H1 (cell line): ENCODE measurements at places on chromosomes 16 and 17.
A peak's percentile ranks its signal among the peaks of the same experiment; 100 is the strongest.

DNA sequence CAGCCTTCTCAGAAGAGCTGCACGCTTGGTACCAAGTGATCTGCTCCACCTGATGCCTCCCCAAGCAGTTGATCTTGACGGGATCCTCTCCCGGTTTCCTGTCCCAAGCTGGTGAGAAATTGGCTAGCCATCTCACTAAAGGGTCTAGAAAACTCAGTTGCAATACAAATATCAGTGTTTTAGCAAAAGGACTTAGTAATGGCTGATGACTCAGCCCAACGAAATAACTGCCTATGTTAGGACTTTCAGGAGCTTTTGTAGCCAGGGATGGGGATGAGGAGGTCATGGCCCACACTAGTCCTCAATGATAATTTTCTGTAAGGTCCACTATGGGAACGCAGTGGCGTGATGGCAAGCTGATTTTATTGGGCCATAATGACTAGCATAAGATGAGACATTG is 23.3 kb upstream of the ENGASE start:
- DNase-seq = no peak

DNA sequence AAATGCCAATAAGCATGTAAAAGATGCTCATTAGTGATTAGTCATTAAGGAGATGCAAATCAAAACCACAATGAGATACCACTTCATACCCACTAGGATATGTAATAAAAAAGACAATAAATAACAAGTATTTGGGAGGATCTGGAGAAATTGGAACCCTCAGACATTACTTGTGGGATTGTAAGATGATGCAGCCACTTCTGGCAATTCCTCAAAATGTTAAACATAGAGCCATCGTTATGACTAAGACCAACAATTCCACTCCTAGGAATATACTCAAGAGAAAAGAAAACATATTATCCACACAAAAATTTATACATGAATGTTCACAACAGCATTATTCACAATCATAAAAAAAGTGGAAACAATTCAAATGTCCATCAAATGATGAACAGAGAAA is 336.2 kb upstream of the PMFBP1 start:
- DNase-seq = no peak

DNA sequence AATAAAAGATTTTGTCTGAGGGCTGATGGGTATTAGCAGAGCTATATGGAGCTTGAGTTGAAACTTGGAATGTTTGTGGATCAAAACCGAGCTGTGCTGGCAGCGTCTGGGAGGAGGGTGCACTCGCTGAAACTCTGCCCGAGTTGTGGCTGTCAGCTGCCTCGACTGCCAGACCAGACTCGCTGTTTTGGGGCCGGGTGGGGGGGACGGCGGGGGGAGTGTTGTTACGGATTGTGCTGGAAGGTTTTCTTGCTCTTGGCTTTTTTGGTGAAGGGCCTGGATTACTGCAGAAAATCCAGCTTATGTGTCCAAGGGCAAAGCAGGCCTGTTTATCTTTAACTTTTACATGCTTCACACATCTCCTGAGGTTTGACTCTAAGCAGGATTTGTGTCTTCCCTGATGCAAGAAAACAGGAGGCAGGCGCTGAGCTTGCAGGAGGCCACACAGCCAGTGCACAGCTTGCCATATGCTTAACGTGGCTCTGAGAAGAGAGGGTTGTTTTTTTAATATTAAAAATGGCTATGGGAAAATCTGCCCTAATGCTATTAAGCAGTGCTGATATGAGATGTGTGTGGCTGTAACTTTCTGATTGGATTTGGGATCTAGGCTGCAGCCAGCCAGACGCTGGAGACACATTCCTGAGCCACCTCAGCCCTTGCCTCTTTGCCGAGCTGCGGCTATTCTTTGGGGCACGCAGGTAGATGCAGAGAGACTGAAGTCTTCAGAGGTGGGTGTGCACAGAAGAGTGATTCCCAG is 20.5 kb upstream of the RPTOR start:
- no peak for DNase-seq

- DNase-seq = peak; percentile 52
These were observed 706 bp downstream of the HLF start for GRCh38 chr17:55265311-55266021.

GRCh38 chr17:44865231-44865660 is 17.6 kb downstream of the HIGD1B start:
- peak; percentile 83 for DNase-seq

GRCh38 chr17:63854709-63855108 is 12.2 kb upstream of the SMARCD2 start:
- no peak for DNase-seq

- no peak for DNase-seq
These were observed 17.7 kb upstream of the HS3ST3A1 start for GRCh38 chr17:13619462-13619861.

DNA sequence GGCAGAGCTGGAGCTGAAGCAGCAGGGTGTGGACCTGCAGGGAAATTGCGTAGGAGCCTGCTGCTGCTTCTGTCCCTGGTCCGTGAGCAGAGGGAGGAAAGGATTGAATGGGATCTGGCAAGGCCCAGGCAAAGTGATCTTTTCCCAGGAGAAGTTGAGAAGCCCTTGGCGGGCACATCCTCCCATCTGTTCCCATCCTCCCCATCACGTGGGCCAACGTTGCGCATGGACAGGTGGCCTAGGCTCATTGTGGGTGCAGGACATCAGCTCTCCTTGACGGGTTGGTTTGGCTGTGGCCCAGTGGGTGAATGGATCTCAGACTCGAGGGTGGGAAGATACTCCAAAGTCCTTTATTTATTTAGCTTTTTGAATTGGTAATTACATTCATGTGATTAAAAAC is 29.4 kb upstream of the POLR3E start:
- no peak for DNase-seq

DNA sequence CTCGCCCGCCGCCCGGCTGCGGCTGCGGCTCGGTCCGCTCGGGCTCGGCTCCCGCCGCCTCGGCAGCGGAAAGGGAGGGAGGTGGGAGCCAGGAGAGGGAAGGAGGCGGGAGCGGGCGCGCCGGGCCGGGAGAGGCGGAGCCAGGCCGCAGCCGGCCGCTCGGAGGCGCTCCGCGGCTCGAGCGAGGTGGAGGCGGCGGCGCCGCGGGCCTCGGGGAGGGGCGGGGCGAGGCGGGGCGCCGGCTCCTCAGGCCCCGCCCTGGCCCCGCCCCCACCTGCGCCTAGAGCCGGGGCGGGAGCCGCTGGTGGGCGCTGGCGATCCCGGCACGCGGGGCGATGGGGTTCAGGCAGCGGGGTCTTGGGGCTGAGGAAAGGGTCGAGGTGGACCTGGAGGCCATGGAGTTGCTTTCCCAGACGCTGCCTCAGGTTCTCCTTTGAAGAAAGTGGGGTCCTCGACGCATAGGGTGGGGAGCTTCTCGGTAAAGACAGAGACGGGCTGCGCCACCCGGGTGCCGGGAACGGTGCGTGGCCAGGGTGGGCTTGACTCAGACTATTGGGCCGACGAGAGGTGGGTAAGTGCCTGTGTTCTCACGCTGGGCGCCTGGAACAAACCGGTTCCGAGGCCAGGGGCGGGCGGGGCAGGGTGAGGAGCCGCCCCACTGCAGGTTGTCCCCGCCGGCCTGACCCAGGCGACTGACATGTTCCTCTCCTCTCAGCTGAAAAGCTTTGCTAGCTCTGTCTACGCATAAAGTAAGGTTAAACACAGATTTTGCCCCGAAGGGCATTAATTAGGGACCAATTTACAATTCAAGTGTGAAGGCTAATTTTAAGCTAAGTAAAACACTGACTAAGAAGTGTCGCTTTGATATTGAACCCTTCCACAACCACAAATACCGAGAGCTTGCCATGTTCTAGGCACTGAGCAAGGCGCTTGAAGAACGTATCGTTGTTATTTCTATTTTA is at the start of gene CMTM4:
TSS of gene CMTM4 (minus strand) at position 75 of the 962 bp plus-strand sequence. CDS start 218 bp downstream, outside the sequence.
- no peak for DNase-seq

DNA sequence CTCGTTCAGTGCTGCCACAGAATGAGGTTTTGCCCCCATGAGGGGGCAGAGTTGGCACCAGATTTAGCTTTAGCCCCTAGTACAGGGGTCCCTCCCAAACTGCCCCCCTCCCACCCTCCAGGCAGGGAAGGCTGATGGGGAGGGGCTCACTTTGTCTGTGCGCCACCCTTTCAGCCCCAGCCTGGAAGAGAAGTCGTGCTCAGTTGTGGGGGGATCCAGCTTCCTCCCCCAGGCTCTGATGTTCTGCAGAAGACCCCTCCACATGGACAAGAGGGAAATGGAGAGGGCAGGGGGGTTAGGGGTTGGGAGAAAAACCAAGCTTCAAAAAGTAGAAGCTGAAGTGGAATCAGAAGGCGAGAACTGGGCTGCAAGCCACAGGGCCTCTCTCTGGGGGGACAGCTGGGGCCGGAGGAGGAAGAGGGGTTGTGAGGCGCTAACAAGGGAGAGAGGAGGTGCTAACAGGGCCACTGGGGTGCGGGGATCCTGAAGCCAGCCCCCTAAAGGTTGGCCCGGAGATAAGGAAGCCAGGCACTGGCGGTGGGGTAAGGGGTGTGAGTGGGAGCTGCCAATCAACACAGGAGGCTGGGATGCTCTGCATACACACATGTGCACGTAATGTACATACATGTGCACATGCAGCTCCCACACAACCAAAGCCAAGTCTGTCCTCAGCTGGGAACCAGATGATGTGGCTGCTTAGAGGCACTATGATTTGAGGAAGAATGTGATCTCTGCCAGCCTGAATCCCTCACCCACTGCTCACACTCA is 7.0 kb upstream of the TMEM92 start:
- DNase-seq = no peak

DNA sequence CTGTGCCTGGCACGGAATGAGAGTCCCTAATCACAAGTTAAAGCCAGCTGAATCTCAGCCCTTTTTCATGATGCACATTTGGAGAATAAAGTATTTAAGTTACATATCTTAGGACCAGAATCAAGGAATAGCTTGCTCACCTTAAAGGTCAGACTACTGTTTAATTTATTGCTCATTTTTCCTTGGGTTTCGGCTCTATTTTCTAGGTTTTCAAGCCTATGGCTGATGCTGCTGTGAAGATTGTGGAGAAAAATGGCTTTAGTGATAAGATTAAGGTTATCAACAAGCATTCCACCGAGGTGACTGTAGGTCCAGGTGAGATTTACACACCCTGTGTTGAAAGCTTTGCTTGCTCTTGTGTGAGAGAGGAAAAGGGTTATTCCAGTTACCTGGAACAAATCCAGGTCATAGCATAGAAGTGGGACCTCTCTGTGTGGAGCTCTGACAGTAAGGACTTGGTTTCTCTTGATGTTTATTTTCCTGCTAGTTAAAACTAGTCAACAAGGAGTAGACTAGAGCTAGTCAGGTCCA is 18.1 kb downstream of the PRMT7 start:
- DNase-seq = no peak

DNA sequence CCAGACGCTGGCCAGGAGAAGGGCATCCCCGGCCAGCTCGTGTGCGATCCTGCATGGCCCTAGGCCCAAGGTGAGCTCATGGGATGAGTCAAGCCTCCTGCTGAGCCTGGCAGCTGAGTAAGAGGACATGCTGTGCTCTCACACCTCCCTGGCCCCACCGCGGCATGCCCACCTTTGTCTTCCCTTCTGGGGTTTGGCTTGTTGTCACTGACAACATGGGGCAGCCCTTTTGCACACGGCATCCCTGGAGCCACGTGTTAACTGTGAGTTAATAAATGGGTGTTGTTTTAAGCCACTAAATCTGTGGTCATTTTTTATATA is 8.9 kb upstream of the TNS4 start:
- DNase-seq = no peak

- no peak for DNase-seq
These were observed 343.2 kb upstream of the MAF start for GRCh38 chr16:79943736-79944135.

DNA sequence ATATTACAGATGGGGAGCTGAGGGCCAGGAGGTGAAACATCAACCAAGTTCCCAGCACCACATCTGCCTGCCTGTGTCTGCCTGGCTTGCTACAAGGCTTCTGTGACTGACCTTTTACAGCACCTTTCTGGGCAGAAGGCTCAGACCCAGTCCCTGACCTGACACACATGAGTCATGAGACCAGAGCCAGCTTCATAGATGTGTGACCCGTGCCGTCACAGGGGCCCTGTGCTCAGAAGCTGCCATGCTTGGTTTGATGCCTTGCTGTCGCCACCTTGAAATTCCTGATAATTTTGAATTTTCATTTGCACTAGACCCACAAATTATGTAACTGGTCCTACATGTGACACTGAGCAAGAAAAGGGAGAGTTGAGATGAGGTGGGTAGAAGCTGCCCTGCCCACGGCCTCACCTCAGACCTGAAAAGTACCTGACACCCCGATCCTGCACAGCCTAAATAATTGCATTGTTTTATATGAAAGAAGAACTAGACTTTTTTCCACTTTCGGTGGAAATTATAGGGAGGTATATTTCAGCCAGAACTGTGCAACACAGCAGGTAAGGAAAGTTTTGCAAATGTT is 13.3 kb upstream of the PECAM1 start:
- no peak for DNase-seq

DNA sequence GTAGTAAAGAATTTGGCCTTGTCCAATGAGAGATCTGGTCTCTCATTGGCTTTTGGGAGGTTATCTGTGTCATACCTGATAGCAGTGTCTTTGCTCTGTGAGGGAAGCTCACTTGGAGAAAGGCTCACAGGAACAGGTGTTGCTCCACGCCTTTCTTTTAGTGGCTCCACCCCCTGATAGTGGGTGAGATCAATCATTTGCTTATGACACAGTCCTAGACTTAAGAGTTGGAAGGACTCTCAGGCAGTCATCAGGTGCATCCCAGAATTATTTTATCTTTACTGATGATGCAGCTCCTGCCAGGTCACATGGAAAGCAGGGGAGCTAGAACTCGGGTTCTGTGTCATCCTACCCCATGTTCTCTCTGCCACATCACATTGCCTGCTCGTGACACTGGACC is 59.3 kb downstream of the CENPV start:
- no peak for DNase-seq

GRCh38 chr16:361341-361871 is 8.9 kb upstream of the AXIN1 start:
- DNase-seq = no peak
